ENCODE measurements at places on chromosomes 4 and X.
A peak's percentile ranks its signal among the peaks of the same experiment; 100 is the strongest.

DNA sequence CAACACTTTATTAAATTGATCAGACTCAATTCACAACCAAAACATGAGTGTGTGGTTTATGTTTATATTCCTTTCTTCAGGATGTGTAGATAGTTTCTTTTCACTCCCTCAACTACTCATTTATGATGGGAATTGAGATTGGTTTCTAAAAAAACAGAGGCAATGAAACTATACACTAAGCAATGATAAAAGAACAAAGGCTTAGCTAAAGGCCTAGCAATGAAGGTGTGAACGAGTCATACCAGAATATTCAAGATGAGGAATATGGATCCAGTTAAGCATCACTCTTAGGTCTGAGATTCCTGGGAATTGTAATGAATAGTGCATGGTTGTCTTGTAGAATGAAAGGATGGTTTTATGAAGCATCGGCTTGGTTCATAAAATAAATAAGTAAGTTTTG is 17.5 kb upstream of the RASL11B start:
- no peak for DNase-seq

DNA sequence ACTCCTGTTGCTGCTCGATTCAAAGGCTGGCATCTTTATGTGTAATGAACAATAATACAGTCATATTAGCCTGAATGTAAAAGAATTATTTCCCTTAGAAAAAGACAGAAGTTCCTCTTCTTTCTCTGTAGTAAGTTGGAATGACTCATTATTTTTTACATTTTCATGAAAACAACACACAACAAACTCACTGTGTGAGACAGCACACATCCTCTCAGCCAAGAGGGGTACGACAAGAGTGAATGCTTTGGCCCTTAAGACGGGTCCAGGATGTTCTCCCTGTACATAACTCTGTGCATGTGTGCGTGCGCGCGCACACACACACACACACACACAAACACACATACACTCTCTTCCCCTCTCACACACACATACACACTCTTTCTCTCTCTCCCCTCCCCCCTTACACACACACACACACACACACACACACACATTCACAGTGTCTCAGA is 72.8 kb downstream of the MANBA start:
- DNase-seq = no peak

GRCh38 chr4:22794732-22795131 is 102.0 kb downstream of the GBA3 start:
- no peak for DNase-seq

- DNase-seq = no peak
These were observed 606.8 kb upstream of the BOD1L1 start for GRCh38 chr4:14234307-14234706.

GRCh38 chrX:22155126-22155525 is 117.6 kb upstream of the CBLL2 start:
- DNase-seq = no peak

DNA sequence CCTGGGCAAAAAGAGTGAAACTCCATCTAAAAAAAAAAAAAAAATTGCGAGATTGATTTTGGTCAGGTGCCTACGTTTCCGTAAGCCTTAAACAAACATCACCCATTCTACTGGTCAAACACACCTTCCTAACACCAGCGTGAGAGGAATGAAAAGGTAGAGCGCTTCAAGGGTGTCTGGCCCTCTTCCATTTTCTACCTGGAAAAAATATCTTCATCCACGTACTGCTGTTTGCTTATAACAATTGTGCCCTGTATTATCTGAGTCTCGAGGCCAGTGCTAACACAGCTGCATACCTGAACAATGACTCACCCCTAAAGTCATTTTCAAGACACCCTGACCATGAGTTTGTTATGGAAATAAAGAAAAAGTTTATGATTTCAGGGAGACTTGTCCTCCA is 13.9 kb downstream of the TMSB4X start:
- no peak for DNase-seq

- no peak for DNase-seq
These were observed 174.9 kb upstream of the SMARCAD1 start for GRCh38 chr4:94032754-94033153.

DNA sequence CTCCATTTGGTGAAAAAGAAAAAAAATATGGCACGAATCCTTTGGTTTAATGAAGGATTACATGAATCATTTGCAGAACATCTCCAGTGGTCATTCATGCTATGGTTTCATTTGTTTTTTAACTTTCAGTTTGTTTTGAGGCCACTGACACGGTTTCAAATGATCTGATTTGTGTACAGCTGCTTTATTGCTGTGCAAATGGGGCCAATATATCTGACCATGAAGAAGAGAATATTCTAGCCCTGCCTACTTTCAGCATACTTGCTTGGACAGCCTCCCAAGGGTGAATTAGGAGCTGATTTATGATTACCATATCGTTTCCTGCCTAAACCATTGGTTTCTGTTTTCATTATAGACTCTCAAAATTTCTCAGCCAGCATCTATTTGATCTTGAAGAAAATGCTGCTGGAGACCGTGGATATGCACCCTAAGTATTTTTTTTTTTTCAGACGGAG is 30.7 kb downstream of the SPARCL1 start:
- DNase-seq = no peak

DNA sequence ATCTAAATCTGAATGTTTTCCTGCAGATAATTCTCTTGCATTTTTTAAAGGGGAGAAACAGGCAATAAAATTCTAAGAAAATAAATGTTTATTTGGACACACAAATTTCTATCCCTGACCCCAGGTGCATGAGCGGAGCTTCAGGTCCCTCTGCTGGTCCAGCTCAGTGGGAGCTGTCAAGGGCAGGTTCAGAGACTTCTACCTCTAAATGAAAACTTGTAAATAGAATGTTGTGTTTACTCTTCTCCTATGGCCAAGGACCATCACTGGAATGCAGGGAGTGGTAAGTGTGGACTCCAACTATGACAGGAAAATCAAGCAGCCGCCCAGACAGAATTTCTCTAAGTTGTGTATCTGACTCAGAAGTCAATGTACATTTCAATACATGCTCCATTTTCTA is 148.6 kb upstream of the TTC29 start:
- no peak for DNase-seq

- no peak for DNase-seq
These were observed 48.3 kb downstream of the ANXA5 start for GRCh38 chr4:121648516-121648915.

- no peak for DNase-seq
These were observed 44.0 kb downstream of the GAB1 start for GRCh38 chr4:143380629-143381028.

GRCh38 chr4:112973750-112974251 is 75.7 kb upstream of the ANK2 start:
- peak; percentile 87 for DNase-seq

DNA sequence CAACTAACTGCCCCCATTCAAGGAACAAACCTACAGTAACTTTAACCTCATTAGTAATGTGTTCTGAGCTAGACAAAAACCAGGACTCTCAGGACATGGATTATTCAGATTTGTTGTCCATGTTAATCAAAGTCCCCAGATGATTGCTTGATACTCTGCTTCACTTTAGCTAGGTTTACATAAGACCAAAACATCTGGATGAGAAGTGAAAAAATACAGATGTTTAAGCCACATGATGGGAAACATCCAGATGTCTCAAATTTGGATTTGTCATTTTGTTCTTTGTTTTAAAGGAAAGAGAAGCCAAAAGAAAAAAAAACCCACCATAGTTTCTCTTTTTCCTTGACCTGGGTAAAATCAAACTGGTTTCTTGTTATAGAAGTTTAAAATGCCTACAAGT is 48.5 kb upstream of the NRK start:
- no peak for DNase-seq

- DNase-seq = no peak
These were observed 39.2 kb upstream of the CRMP1 start for GRCh38 chr4:5932035-5932568.

DNA sequence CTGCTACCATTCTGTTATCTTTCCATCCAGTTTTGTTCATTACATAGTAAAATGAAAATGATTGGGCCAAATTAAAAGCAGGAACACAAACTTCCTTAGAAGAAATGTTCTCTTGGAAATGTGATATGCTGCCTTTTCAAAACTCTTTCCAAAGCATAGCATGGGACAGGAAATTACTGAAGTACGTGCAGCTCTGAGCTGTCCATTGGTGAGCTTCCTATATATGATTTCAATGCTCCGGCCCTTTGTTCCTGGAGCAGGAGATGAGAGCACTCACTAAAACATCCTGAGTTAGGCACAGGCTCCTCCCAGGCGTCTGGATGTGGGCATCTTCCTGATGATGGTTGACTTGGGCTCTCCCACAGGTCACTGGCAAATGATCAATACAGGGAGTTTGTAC is 33.0 kb upstream of the ANXA3 start:
- DNase-seq = no peak

GRCh38 chrX:38489341-38489740 is 72.0 kb upstream of the TSPAN7 start:
- no peak for DNase-seq

DNA sequence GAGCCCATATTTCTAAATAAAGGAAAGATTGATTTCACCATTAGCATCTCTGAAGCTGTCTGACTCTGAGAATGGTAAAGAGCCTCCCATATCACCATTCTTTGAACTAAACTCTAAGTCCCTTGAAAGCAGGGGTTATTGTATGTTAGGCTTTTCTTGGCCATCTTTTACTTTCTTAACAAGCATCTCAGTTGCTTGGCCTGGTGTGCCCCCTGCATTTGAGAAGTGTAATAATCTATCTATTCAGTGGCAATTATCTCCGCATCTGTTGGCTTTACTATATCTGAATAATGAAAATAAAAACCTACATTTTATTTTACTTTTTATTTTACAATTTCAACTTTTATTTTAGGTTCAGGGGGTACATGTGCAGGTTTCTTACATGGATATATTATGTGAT is 128.3 kb upstream of the ARMCX2 start:
- no peak for DNase-seq

- no peak for DNase-seq
These were observed 39.5 kb downstream of the WDR1 start for GRCh38 chr4:10077076-10077475.

DNA sequence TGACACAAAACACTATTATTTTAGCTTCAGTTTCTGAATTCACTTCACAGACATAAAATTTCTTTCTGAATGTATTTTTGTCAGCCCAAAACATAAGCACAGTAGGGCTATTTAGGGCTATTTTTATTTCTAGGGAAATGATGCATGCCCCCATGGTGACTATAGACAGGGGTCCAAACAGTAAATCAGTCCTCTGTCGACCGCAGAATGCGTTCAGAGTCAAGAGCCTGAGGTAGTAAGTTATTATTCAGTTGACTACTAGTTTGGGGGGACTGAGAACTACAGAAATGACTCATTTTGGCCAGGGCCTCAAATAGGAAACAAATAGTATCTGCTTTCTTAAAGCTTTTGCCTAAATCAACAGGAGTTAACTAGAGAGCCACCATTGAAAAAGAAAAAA is 414.4 kb downstream of the AFF2 start:
- DNase-seq = no peak

DNA sequence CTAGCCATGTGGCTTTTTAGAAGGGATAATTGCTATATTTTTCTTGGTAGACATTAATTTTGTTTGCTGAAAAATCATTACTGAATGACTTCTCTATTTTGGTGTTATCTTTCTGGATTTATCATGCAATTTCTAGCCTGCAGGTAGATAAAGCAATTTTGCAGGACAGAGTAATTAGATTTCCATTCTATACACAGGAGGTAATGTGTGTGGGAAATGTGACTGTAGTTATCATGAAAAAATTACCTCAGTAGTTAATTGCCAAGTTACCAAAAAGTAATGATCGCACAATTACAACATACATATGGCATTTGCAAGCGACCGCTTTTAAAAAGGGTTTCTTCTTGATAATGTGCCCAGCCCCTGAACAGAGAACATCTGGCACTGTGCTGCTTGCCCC is 66.1 kb downstream of the KIT start:
- DNase-seq = peak; percentile 59

- DNase-seq = no peak
These were observed 54.8 kb downstream of the COQ2 start for GRCh38 chr4:83229791-83230190.

DNA sequence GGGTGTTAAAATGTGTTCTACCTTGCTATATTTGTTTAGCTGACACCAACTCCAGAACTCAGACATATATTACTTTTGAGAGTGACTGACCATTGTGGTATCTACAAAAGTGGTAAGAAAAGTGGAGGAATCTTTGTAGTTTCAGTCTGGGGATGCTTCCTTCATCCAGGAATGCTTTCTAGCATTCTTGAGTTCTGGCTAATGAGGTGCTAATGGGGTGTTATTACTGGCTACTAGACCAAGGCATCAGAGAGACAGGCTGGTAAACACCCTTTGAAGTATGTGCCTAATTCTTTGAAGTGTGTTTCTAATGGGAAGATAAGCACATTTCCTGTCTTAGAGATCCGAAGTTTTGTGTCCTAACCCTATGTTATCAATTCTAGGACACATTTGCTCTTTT is 310.4 kb downstream of the SPRY1 start:
- DNase-seq = no peak

- no peak for DNase-seq
These were observed 186.6 kb downstream of the RPA4 start for GRCh38 chrX:97070346-97070745.

Measured in NCI-H1694 treated with DMSO at 0.1 percent for 48 hours (cell line).